ENCODE measurements at places on chromosomes 16 and 17.

GRCh38 chr17:57466017-57466471 lies 209.7 kb downstream of the MSI2 start:
- DNase-seq = no peak

- no peak for DNase-seq
Measured at GRCh38 chr17:81542431-81543338, 9.5 kb downstream of the FAAP100 start.

DNA sequence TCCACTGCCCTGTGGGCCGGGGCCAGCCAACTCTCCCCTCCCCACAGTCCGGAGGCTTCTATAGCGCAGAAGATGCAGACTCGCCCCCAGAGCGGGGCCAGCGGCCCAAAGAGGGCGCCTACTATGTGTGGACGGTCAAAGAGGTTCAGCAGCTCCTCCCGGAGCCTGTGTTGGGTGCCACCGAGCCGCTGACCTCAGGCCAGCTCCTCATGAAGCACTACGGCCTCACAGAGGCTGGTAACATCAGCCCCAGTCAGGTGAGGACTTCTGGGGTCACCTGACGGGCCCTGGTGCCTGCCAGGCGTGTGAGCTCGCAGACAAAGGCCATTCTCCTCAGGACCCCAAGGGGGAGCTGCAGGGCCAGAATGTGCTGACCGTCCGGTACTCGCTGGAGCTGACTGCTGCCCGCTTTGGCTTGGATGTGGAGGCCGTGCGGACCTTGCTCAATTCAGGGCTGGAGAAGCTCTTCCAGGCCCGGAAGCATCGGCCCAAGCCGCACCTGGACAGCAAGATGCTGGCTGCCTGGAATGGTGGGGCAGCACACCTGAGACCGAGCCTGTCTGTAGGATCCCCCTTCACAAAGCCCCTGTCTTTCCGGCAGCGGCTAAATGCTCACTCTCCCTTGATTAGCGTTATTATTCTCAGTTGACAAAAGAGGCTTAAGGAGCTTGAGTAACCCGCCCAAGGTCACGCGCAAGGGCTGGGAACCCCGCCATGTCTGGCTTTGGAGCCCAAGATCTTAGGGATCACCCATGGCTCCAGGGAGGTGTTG lies 3.9 kb downstream of the SPATA20 start:
- DNase-seq = peak; percentile 86

GRCh38 chr17:37212179-37212578 lies 163.6 kb upstream of the C17orf78 start:
- peak; percentile 40 for DNase-seq

- DNase-seq = no peak
Measured at GRCh38 chr16:30721606-30722005, 22.6 kb downstream of the SRCAP start.

DNA sequence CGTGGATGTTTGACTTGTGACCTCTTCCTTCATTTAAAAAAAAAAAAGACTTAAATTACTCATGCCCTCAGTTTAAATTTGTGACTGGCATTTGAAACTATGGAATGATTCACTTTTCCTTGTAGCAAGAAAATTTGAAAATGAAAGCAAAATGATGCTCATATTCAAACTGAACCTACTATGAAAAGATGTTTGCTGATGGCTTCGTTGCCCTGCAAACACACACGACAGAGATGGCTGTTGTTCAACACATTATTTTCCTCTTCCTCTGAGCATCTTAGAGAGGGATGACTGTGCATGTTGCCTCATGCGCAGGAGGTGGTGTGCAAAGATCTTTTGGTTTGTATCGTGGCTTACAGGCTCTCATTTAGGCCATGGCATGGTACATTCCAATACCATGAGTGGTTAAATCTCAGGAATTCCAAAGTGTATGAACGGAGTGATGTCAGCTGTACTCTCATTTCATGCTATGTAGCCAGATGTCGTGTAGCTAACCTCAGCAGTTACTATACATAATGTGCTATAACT lies 164.5 kb downstream of the PRKCA start:
- peak; percentile 100 for DNase-seq

DNA sequence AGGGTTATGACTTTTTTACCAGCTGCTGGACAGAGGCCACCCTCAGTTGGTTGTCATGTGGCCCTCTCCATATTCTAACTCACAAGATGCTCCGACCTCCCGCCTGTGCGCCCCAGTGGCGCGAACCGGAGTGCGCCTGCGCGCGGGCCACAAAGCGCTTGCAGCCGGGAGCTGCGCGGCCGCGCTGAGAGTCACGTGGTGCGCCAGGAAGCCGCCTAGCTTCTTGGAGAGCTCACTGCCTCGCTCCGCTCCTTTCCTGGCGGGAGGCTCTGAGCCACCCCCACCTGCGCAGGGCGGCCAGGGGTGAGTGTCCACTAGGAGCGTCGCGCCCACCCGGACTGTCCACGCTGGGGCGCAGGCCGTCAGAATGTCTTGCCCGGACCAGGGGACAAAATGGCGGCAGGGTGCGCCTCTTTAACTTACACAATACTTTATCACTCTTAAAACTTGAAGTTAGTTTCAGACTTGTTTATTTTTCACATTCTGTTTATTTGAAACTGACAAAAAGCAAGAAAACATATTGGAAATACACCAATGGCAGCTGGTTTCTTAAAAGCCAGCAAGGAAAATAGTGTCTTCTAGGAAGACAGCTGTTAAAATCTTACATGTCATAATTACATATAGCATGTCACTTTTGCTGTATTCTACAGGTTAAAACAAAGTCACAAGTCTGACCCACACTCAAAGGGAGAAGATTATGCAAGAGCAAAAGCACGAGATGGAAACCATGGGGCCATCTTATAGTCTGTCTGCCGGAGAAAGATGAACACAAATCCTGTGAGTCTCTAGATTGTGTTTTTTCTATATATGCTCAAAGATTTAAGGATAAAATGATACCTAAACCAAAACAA lies 357.9 kb downstream of the CNTNAP4 start:
- DNase-seq = no peak

DNA sequence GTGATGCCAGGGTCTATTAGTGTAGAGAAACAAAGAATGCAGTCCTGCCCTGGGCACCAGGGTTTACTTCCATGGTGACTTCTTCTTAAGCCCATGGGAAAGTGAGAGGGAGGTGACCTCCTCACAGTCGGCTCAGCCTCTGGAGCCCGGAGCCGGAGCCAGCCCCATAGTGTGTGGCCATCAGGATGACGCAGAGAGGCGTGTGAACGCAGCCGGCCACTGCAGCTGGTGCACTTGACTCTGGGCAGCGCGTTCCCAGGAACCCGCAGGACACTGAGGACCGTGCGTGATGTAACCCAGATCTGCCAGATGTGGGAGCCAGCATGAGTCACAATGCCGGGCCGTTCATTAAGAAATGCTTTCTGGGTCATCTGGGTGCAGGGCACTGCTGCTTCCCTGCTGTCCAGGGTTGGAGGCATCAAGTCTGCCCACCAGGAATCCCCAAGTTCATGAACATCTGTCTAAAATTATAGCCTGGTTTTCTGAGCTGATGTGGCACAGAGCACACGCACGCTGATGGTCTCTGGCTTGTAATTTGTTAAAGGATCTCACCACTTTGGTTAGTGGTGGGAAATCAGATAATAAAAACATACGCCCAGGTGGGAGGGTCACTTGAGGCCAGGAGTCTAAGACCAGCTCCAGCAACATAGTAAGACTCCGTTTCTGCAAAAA lies 114.1 kb downstream of the PITPNC1 start:
- peak; percentile 99 for DNase-seq

- no peak for DNase-seq
Measured at GRCh38 chr17:35293151-35293847, 50.4 kb downstream of the SLFN5 start.

DNA sequence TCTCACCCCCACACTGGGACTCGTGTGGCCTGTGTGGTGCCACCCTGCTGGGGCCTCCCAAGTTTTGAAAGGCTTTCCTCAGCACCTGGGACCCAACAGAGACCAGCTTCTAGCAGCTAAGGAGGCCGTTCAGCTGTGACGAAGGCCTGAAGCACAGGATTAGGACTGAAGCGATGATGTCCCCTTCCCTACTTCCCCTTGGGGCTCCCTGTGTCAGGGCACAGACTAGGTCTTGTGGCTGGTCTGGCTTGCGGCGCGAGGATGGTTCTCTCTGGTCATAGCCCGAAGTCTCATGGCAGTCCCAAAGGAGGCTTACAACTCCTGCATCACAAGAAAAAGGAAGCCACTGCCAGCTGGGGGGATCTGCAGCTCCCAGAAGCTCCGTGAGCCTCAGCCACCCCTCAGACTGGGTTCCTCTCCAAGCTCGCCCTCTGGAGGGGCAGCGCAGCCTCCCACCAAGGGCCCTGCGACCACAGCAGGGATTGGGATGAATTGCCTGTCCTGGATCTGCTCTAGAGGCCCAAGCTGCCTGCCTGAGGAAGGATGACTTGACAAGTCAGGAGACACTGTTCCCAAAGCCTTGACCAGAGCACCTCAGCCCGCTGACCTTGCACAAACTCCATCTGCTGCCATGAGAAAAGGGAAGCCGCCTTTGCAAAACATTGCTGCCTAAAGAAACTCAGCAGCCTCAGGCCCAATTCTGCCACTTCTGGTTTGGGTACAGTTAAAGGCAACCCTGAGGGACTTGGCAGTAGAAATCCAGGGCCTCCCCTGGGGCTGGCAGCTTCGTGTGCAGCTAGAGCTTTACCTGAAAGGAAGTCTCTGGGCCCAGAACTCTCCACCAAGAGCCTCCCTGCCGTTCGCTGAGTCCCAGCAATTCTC lies 27.4 kb downstream of the STH start:
- DNase-seq = no peak

DNA sequence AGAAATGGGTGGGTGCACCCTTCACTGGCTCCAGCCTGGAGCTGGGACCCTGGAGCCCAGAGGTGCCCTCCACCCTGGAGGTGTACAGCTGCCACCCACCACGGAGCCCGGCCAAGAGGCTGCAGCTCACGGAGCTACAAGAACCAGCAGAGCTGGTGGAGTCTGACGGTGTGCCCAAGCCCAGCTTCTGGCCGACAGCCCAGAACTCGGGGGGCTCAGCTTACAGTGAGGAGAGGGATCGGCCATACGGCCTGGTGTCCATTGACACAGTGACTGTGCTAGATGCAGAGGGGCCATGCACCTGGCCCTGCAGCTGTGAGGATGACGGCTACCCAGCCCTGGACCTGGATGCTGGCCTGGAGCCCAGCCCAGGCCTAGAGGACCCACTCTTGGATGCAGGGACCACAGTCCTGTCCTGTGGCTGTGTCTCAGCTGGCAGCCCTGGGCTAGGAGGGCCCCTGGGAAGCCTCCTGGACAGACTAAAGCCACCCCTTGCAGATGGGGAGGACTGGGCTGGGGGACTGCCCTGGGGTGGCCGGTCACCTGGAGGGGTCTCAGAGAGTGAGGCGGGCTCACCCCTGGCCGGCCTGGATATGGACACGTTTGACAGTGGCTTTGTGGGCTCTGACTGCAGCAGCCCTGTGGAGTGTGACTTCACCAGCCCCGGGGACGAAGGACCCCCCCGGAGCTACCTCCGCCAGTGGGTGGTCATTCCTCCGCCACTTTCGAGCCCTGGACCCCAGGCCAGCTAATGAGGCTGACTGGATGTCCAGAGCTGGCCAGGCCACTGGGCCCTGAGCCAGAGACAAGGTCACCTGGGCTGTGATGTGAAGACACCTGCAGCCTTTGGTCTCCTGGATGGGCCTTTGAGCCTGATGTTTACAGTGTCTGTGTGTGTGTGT lies 46.8 kb downstream of the IL21R start:
- no peak for DNase-seq

DNA sequence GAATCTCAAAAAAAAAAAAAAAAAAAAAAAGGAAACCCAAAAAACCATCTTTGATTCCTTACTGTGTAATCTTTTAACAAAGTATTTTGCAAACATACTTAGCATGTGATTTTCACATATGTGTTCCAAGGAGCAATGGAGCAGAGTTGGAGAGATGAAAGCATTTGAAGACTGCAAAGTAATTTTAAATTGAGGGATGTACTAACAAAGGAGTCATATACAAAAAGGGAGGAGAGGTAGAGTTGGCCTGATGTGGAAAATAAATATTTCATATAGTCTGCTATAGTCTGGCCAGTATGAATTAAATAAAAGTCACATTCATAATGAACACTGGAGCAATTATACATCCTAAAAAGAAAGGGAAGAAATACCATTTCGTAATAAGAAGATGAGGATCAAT lies 265.8 kb upstream of the TBX2 start:
- DNase-seq = no peak

- no peak for DNase-seq
Measured at GRCh38 chr17:1126250-1126797, 53.5 kb downstream of the ABR start.

DNA sequence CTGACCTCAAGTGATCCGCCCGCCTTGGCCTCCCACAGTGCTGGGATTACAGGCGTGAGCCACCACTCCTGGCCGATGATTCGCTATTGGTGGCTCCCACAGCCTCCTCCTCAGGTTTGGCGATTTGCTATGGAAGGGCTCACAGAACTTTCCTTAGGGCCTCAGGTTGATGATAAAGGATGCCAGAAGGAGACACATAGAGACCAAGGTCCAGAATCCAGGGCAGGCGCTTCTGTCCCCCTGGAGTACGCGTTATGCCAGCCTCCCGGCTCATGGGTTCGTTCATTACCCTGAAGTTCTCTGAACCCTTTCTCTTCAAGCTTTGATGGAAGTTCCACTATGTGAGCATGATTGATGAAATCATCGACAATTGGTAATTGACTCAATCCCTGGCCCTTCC lies 19.9 kb downstream of the LGALS3BP start:
- DNase-seq = no peak

GRCh38 chr17:82859431-82860403 lies 19.9 kb upstream of the ZNF750 start:
- peak; percentile 75 for DNase-seq

- peak; percentile 74 for DNase-seq
Measured at GRCh38 chr17:30292286-30292858, 628 bp upstream of the BLMH start.

- DNase-seq = peak; percentile 96
Measured at GRCh38 chr17:17511881-17512858, 16.0 kb upstream of the RASD1 start.

DNA sequence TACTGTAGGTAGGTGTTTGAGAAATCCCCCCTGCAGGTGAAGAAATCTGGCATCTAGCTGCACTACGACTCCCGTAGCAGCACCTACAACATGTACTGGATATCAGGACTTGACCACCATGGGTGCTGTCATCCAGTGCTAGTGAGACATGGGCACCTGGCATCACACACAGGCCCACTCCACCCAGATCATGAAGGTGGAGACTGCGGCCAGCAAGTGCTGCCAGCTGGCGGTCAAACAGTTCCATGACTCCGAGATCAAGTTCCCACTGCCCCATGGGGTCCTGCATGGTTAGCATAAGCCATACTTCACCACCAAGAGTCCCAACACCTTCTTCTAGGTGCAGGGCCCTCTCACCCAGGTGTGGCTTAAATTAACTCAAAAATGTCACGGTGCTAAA lies 213.0 kb upstream of the C17orf78 start:
- DNase-seq = no peak

DNA sequence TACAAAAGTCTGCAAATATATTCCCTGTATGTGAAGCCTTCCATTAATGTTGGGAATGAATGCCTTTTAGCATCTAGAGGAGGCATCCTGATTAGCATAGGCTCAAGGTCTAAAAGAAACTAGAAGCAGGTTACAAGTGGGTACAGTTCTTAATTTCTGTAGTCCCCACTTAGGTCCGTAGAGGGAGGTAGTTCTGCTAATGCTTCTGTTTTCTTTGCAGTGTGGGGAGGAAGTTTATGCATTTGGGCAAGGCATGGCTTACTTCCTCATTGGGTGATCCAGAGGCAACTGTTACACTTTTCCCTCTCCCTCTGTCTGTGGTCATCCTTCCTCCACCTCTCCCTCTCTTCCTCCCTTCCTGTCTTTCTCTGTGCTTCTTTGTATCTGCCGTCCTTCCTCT lies 108.4 kb upstream of the ZKSCAN2 start:
- DNase-seq = no peak
